ENCODE measurements at places on chromosomes 4 and X.

- DNase-seq: no peak
These were observed 47.5 kb upstream of the WDR19 start for GRCh38 chr4:39134683-39135306.

DNA sequence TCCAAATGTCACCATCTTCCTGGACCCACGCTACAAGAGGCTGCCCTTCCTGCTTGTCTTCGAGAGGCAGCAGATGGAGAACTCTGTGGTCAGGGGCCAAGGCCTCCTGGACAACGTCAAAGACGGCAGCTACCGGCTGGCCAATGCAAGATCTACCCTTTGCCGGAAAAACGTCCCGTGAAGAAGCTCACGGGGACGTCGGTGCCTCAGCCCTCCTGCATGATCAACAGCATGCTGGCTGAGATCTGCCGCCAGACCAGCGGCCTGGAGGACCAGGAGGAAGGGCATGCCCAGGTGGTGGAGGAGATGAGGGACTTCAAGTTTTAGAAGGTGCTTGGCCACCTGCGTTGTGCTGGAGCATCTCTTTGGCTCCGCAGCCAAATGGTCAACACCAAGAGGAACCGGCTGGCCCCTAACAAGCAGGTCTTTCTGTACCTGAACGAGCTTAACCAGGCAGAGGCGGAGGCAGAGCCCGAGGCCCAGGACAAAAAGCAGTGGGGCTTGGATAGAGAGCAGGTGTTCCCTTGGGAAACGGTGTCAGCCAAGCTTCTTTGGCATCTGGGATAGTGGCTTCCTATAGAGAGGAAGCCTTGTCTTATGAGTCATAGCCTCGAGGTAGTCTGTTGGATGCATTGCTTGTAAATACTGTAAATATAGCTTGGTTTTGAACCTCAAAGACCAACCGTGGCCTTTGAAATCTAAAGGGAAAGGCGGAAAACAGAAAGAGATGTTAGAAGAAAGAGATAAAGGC is 94.8 kb upstream of the ELOVL6 start:
- DNase-seq: no peak

DNA sequence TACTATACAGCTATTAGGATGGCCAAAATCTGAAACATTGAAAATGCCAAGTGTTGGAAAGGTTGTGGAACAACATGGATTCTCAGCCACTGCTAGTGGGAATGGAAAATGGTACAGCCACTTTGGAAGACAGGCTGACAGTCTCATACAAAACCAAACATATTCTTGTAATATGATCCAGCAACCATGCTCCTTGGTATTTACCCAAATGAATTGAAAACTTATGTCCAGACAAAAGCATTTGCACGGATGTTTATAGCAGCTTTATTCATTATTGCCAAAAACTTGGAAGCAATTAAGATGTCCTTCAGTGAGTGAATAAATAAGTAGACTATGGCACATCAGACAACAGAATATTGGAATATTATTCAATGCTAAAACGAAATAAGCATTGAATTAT is 105.8 kb upstream of the DCLK2 start:
- DNase-seq: no peak

DNA sequence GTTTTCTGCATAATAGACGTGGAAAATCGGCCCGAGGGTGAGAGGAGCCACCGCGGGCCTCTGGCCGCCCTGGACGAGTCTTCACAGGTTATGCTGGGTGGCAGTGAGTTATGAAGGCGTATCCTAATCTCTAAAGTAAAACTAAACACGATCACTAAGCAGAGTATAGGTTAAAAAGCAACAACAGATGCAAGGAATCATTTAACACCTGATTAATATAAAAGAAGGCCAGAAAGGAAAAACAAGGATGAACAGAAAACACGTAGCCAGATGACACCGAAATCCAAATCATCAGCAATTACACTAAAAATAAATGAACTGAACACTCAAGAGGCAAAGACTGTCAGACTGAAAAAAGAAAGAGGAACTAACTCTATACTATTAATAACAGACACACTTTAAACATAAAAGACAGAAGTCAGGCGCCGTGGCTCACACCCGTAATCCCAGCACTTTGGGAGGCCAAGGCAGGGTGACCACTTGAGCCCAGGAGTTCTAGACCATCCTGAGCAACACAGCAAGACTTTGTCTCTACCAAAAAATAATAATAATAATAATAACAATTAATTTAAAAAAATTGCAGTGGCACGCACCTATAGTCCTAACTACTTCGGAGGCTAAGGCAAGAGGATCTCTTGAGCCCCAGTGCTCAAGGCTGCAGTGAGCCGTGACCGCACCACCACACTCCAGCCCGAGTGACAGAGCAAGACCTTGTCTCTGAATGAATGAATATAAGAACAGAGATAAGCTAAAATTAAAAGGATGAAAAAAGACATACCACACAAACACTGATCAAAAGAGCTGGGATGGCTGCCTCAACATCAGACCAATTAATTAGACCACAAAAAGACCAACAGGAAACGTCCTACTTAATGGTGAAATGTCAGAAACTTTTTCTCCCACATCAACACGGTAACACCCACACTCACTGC is 30.0 kb downstream of the CTBP1 start:
- DNase-seq: no peak

GRCh38 chr4:111798840-111799239 is 346.4 kb upstream of the FAM241A start:
- DNase-seq: no peak

DNA sequence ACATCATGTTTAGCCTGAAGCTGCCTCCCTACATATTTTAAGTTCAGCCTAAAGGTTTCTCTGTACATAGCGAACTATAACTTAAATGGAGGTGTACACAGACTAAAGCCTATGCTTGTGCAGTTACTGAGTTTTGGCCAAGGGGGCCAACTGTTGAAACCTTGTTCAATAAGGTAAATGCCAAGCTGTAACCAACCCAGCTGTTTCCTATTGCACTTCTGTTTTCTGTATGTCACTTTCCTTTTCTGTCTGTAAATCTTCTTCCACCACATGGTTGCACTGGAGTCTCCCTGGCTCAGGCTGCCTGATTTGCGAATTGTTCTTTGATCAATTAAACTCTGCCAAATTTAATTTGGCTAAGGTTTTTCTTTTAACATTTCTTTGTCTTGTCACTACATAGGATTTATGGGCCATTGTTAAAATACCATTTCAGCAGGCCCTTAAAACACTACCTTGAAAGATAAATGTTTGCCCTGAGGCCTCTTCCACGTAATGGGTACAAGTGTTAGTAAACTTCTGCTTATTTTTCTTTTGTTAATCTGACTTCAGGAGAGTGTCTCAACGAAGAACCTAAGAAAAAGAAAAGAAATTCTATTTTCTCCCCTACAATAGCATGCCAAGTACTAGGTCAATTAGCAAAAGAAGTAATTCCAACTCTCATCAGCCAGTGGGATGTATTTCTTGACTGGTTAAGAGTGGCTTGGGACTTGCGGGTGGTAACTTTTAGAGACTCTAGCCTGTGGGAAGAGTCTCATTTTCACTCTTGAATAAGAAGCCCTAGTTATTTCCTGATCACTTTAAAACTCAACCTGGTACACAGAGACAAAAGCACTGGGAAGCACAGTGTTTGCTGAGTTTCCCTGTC is 45.7 kb upstream of the PRSS12 start:
- DNase-seq: no peak

DNA sequence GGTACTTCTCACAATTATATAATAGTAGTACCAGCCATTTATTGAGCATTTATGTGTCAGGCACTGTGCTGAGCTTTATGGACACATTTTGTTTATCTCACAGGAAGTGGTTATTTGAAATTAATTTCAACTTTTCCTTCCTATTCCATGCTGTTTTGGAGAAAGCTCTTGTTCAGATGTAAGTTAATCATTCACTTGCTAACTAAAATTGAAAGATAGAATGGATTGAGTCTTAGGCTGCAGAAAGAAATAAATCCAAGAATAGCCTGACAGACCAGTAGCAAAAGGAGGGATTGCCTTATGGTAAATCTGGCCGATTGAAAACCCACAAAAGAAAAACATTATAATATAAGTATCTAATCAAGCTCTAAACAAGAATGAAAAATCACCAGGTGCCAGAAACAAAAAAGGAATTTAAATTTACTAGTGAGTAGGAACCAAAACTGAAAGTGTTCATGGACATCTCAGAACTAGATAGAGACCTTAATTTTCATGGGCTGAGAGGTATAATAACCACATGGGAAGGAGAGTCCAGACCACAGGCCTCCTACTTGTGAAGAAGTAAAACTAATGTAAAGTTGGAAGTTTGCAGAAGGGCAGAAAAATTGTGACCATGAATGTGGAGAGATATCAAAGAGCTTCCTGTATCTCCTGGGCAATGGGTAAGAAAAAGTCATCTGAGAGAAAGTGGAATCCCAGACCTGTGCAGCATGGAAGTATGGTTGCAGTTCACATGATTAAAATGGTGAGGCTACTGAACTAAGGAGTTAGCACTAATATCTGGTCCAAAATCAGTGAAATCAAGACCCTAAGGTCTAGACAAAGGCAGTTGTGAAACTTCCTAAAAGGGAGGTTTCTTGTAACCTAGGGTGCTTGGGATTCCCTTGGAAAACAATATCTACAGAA is 38.0 kb downstream of the RADX start:
- no peak for DNase-seq

DNA sequence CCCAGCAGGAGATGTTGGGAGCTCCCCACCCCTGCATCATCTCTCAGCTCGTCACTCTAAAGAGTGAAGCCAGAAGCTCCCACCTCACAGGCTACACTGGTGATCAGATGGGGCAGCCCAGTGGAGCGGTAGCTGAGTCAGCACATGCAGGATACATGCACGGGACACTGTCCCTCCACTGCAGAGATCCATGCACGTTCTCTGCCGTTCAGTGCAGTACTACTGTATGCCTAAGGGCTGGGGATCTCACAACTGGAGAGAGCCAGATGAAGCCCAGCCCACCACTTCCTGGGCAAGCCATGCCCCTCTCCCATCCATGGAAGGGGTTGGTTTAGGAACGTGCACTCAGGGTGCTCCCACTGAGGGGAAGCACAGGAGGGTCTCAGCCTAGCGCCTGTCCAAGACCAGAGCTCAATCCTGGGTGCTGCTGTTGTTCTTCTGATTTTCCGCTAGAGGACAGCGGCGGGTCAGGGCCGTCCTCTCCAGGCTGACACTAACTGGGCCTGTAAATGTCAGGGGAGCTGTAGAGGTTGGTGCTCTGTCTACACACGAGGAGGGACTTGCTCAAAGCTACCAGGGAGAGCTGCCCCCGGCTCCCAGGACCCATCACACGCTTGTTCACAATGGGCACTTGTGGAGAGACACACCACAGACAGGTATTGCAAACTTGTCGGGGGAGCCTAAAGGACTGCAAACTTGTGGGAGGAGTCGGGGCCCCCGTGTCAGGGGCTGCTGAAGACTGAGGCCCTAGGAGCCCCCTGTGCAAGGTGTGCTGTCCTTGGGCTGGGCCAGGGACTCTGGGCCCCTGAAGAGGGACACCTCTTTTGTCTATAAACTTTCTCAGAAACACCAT is 18.2 kb upstream of the ABLIM2 start:
- no peak for DNase-seq

DNA sequence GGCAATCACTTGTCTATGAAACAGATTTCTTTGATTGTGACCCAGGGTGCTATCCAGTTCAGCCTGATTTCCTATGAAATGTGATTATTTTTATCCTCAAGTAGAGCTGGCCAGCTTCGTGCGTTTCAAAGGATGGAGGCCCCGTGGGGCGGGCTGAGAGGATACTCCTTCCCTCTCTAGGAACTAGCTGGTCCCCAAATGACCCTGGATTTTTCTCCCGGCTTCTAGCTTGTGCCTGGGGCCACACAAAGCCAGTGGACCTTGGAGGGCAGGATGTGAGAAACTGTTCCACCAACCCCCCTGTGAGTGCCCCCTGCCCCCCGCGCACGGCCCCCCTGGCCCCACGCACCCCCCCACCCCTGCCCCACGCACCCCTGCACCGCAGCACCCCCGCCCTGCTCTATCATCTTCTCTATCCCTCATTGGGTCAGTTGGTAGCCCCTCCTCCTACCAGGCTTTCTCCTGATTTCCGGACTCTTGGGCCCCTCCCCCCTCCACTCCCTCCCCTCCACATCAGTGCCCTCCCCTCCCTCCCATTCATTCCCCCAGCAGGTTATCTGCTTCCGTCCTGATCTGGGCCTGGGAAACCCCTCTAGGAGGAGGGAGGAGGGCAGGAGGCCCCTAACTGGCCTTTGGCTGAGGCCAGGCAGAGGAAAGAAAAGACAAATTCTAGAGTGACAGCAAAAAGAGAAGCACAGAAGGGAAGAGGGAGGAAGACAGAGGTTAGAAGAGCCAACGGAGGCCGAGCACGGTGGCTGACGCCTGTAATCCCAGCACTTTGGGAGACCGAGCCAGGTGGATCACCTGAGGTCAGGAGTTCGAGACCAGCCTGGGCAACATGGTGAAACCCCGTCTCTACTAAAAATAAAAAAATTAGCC is 3.3 kb downstream of the XPNPEP2 start:
- no peak for DNase-seq

- no peak for DNase-seq
These were observed 249.3 kb upstream of the DIPK2B start for GRCh38 chrX:45449982-45450381.

GRCh38 chrX:23732704-23733103 is 10.4 kb downstream of the ACOT9 start:
- DNase-seq: peak; percentile 6

- DNase-seq: no peak
These were observed 158.6 kb downstream of the PAPSS1 start for GRCh38 chr4:107561481-107561880.

GRCh38 chr4:56728512-56728911 is 47.4 kb upstream of the HOPX start:
- no peak for DNase-seq

DNA sequence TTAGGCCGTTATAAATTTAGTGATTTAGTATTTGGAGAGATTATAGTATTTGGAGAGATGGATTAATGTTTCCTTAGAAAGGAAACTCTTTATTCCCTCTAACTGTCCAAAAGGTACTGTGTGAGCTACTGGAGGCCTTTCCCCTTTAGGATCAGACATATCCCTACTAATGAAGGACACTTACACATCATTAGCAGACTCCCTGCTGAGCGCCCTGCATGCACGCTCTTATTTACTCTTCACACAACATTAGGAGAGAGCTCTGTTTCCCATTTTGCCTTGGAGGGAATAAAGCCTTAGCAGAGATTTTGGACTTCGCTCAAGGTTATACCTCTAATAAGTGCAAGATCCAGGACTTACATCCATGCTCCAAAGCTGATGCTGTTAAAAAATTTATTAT is 17.8 kb upstream of the STOX2 start:
- no peak for DNase-seq

DNA sequence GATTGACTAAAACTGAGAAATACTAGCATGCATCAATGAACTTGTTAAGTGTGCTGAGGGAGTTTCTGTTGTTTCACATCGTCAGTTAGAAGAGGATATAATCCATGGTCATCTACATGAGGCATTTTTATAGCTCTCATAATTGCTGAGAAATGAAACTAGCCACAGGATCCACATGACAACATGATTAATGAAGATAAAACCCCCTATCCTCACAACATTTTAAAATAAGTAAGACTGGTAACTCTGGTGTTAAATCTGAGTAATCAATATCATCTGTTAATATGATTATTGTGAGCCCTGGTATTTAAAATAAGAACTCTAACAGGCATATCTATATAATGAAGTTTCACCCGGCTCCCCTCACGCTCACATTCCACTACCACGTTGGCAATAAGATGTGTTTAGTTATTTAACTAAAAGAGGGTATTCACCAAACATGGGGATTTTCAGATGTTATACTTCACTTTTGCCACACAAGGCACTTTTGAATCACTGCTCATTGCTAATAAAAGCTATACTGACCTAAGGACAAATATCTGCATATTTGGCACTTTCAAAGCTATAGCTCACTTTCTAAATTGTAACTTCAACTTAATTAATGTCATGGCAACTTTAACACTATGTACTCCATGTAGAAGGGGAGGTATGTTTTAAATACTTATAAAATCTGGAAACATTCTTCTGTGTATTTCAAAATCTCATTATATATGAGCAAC is 6.7 kb downstream of the UNC5C start:
- DNase-seq: no peak

- no peak for DNase-seq
These were observed 24.1 kb downstream of the NAT8L start for GRCh38 chr4:2083116-2083825.
